ENCODE measurements at places on chromosomes 7 and 10. TPM values are rescaled to one million over a fixed set of nuclear protein-coding genes. Genes with fewer than 3 reads are reported as not detected.

TMEM196 gene
- total RNA-seq = not detected

FAM25G gene
- not detected for total RNA-seq

MCM7 gene
- 191 TPM for total RNA-seq

BICC1 gene
- total RNA-seq = 15.2 TPM

SLC18A2 gene
- total RNA-seq = not detected

- DNase-seq = no peak
These were observed 193.1 kb upstream of the SEMA3C start for GRCh38 chr7:81111781-81112540.

DNA sequence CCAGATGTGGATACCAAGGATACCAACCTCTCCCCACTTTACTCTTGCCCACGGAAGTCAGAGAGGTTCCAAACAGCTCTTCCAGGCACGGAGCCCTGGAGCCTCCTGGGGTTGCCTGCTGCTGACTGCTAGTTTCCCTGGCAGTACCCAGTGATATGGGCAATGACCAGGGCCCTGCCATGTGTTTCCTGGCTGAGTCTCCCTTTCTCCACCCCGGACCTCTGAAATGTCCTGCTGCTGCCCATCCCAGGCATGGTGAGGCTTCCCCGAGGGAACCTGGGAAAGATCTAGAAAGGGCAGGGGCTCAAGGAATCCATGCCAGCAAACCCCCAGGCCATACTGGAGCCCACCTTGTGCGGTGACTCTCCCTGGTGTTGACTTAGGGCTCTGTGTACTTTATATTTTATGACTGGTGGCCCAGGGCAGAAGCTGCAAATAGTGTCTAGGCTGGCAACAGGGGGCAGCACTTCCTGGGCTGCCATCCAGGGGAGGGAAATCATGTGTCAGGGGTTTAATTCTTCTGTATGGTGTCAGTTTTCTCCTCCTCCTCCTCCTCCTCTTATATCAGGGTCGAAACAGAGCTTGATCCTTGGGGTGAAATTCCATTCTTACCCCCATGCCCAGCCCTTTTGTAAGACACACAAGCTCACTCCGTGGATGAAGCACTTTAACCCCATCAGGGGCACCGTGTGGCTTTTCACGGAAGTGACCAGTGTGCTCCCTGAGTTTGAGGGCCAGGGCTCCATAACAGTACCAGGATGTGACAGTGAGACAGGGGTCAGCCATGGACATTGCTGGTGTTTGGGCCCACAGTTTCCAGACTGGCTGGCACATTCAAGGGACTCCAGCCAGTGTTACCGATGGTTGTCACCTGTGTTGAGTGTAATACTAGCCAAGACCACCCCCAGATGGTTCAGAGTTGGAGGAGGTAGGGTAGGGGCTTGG lies 62.4 kb upstream of the GDF10 start:
- DNase-seq = no peak

GRCh38 chr10:71827852-71828251 lies 23.2 kb downstream of the PSAP start:
- no peak for DNase-seq

DNA sequence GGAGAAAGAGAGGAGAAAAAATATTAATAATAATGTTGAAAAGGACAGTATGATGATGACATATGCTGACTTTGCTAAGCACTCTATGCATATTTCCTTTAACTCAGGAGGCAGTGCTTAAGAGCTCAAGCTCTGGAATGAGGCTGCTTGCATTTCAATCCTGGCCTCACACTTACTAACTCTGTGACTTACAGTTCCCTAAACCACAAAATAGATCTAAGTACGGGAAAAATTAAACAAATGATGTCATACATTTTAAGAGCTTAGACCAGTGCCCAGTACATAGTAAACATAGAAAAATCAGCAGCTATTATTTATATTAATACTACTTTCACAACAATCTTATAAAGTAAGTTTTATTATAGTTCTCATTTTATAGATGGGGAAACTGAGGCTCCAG lies 61.3 kb downstream of the GFRA1 start:
- peak; percentile 69 for DNase-seq

DNA sequence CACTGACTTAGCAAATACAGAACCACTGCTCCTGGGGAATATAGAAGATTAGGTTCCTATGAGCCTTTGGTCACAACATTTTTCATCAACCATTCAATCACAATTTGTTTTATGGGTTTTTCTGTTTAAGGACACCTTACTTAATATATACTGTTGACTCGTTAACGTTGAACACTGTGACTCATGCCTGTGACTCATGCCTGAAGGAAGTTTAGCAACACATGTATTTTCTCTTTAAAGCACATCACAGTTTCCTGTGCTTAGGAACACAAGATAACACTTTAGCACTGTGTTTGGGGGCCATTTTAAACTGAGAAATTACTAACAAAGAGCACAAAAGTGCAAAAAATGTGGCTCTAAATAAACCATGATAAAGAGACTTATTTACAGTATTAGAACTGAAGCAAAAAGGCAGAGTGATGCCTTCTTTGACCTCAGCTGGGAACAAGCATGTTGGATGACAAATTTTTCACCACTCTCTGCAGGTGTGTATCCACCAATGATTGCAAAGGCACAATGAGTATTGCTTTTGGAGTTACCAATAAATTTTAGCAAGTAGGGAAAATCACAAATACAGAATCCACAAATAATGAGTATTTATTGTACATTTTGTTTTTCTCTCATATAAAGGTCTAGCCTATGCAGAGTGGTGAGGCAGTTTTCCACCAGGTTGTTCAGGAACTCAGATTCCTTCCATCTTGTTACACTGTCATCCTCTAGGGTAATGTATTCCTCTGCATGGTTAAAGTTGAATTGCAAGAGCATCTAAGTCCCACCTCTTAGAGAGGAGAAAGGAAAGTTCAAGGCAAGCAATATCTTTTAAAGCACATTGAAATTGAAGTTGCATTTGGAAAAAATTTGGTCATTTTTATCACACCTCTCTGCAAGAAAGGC lies 7.3 kb downstream of the FGFBP3 start:
- DNase-seq = peak; percentile 79

Data from MG63 (cell line).